ENCODE measurements at places on chromosomes 6 and 20.

- DNase-seq = no peak
Observed at GRCh38 chr6:115594891-115595290, 465.8 kb downstream of the FRK start.

GRCh38 chr6:139753198-139753861 lies 378.9 kb upstream of the CITED2 start:
- no peak for DNase-seq

GRCh38 chr20:24781418-24781980 lies 167.6 kb upstream of the CST7 start:
- no peak for DNase-seq

DNA sequence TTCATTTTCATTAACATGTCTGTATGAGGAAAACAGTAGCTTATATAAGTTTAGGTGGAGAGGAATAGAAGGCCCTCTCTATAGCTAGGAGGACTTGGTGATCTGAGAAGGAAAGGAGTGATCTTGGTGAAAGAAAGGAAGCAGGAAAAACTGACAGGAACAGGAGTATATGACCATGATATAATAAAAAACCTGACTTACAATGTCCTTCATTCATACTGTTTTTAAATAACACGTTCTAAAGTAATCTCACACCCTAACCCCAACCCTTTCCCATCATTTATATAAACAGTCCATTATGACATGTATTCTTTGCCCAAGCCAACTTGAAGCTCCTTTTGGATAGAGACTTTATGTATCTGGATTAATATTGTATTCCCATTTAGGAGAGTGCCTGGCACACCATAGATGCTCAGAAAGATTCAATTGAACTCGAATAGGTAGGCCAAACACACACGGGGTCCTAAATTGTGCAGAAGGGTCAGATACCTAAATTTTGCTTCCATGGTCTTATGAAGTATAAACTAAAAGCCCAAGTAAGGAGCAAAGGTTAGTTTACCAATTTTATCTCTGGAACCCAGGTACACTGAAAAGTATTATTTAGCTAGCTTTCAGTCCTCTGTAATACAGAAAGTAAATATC lies 75.9 kb downstream of the OR2B2 start:
- DNase-seq = no peak

DNA sequence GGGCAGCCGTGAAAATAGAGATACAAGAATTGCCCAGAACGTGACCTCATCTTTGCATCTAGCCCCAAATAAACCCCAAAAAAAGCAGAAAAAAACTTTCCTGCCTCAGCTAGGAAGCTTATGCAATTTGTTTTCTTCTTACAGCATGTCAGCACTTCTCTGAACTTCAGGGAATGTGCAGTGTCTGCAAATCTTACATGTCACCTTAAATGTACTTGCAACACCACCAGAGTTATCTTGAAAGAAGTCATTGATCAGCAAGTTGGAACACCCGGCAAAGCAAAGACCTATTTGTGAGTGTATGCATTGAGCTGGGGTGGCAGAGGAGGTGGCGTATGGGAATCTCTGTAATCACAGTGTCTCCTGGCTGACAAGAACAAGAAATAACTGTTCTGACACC lies 123.4 kb downstream of the PKHD1 start:
- no peak for DNase-seq

DNA sequence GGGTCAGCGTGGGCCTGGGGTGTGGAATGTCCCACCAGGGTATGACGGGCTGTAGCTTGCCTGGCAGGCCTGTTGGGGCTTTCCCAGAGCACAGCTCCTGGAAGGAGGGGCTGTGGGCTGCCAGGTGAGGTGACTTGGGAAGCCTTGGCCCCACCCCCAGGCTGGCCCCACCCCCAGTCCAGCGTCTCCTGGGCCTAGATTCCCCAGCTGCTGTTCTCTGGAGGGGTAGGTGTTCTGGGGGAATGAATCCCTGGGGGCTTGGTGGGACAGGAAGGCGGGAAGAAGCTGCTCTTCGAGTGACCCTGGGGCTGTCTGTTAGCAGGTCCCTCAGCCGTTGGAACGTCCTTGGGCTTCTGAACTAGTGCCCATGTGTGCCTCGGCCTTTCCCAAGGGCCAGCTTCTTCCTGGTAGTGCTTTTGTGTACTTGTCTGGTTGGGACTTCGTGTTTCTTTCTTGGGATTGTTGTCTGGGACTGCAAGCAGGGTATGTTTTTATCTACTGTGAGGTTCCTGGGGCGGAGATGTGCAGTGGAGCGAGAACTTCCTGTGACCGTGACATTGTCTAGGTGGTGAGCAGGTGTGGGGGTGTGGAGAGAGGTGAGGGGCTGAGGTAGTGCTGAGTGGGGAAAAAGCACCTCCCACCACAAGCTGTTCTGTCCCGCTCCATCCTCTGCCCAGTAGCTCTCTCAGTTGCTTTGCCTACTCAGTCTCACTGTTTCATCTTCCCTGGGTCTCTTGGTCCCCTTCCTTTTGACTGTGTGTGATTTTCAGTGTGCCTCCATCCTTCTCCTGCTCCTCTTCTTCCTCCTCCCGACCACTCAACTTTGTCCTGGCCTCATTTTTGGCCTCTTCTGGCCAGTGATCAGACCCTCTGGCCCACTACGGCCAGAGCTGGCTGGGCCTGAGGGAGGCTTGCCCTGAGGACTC lies 1.3 kb upstream of the DDR1 start:
- DNase-seq = no peak

DNA sequence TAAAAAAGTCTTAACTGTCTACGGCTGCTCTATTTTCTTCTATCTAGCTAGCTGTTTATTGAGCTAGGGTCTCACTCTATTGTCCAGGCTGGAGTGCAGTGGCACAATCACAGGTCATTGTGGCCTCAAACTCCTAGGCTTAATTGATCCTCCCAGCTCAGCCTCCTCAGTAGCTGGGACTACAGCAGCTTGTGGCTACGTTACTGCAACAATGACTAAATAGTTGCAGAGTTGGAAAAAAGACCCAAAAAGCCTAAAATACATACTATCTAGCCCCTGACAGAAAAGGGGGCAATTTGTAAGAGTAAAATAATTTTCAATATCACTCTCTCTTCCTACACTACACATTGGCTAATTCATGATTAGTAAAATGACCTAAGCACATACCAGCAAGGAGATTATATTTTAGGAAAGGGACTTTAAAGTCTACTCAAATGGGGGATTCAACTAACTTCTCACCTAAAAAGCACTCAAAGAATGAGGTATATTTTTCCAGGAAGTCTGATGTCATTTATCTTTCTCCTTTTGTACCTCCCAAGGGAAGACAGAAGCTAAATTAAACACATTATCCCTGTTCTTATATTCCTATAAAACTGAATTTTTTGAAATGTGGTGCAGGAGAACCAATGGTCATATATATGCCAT lies 82.8 kb downstream of the ZMYND8 start:
- DNase-seq = no peak

DNA sequence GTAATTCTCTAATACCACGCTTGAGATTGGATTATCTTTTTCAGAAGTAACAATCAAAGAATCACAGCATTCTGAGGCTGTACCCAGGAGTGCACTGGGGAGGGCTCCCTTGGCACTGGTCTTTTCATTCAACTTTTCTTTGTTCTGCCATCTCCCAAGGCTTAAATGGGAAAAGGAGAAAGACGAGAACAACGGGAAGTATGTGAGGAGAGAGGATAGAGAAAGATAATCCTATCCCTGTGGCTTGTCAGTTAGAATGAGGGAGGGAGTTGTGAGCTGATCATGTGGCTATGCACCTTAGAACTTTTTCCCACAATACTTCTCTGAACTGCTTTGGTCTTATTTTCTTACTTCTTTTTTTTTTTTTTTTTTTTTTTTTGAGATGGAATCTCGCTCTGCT lies 83.1 kb downstream of the CAP2 start:
- DNase-seq = no peak

- DNase-seq = no peak
Observed at GRCh38 chr6:154485815-154486214, 24.7 kb downstream of the CNKSR3 start.

DNA sequence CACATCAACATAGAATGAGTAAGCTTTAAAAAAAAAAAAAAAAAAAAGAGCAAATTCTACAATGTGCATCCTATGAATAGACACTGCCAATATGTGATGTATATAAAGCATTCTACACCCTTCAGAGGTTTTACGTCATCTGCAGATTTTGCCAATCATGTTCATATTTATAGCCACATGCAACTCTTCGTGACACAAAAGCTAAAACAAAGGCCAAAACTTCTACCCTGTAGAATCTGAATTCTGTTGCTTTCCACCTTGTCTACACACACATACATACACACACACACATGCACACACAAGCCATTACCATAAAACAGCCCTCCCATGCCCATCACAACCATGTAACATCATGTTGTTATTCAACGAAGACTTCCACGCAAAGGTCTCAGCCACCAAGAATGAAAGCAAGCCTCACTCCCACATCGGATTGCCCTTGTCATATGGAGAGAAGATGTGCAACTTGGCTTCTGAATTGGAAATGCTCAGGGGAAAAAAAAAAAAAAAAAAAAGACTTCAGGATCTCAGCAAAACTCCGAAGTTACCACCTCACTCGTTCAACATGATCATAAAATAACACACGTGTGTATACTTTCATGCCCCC lies 479.4 kb upstream of the JARID2 start:
- no peak for DNase-seq

Data from stimulated activated CD8-positive, alpha-beta memory T cell treated with anti-CD3 and anti-CD28 coated beads, Interleukin-2, amount 100 ng/mL, for 1 hour (primary cell).